ENCODE measurements at places on chromosomes 5 and 9.

- no peak for DNase-seq
These were observed 218.8 kb upstream of the MSX2 start for GRCh38 chr5:174505621-174506020.

DNA sequence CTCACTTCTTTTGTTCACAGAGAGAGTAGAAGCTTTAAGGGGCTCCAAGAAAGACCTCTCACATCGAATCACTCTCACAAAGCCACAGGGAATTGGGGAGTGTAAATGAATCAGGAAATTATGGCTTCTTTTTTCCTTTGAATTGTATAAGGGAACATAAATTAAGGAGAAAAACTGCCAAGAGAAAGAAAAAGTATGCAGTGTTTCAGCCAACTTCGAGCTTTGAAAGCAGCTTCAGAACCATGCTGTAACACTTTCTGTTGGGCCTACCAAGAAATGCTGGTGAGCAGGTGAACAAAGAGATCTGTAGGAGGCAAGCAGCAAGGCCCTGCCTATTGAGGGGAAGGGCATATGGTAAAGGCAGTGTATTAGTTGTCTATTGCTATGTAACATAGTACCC, 33.4 kb upstream of the CTNNA1 start:
- DNase-seq: no peak

DNA sequence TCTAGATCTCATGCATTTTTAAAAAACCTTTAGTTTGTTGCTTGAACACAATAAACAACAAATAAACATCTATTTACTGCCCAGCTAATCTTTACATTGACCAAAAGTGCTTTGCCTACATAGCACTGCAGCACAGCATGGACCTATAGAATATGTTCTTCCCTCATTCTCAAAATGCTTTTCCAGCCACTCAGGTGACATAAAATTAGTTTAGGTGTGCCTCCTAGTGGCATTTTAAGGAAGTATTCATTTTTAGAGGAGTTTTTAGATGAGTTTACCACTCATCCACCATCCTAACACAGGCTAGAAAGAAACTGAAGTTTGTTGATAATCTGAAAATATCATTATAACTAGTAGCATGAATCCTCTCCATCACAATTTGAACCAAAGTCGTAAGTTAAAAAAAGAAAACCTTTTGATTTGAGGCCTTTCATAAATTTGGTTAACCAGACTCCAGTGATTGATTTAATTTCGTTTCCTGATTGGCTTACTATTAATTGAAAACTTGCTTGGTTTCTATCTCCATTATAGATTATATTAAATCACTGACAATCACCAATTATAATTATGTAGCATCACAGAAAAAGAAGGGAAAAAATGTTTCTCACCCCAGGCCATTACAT, 12.6 kb downstream of the PLGRKT start:
- no peak for DNase-seq

GRCh38 chr5:10532421-10532820, 31.4 kb upstream of the ANKRD33B start:
- no peak for DNase-seq

- DNase-seq: no peak
These were observed 88.2 kb upstream of the BASP1 start for GRCh38 chr5:17129093-17129849.

DNA sequence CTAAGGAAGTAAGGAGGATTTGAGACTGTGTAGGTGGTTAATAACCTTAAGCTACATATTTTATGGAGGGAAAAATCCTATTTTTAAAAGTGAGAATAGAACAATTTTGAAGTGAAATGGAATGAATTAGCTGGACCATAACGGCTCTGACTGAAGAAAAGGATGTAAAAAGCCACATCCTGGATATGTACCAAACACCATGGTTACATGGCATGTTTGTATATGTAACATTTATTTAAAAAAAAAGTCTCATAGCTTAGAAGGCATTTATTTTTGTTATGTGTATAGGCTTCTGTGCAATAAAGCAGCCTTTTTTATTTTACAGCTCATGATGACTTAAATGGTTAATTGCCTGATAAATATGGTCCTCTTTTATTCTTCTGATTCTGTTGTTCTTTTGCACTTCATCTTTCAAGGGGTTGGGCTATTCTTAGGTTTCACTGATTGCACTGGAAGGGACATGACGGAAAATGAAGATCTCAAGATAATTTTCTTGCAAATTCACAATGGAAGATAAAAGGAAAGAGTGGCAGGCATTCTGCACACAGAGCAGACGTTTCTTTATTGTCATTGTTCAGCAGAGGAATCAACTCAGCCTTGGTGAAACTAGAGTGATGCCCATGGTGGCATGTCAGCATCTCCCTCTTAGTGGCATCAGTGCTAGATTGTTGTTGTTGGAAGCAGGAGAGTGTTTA, 63.1 kb downstream of the DOCK8 start:
- DNase-seq: no peak
